ENCODE measurements at places on chromosomes 13 and 19.

DNA sequence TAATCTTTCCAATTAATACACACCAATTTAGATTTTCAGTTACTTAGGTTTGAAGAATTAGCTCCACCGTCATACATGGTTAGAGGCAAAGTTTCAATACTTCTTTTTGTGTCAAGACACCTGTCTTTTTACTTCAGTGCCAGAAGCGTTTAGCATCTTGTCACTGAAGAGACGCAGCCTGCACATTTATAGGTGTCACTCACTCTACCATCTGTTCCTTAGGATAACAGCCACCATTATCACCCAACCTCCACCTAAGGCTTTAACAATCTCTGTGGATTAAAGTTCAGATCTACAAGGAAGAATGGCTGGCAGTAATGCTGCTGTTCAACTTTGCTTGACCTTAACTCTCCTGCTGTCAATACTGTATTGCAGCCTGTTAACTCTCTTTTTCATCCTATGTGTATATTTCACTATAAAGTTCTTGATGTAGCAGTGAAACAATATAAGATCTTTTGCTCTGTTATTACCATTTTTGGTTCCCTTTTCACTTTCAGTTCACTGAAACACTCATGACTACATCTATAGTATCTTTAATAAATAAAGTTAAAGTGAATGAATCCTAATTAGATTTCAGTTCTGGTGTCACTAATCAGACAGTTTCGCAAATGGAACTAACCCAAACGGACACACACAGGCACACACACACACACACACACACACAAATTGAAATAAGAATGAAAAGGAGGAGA is 435.6 kb downstream of the PCDH9 start:
- no peak for DNase-seq

DNA sequence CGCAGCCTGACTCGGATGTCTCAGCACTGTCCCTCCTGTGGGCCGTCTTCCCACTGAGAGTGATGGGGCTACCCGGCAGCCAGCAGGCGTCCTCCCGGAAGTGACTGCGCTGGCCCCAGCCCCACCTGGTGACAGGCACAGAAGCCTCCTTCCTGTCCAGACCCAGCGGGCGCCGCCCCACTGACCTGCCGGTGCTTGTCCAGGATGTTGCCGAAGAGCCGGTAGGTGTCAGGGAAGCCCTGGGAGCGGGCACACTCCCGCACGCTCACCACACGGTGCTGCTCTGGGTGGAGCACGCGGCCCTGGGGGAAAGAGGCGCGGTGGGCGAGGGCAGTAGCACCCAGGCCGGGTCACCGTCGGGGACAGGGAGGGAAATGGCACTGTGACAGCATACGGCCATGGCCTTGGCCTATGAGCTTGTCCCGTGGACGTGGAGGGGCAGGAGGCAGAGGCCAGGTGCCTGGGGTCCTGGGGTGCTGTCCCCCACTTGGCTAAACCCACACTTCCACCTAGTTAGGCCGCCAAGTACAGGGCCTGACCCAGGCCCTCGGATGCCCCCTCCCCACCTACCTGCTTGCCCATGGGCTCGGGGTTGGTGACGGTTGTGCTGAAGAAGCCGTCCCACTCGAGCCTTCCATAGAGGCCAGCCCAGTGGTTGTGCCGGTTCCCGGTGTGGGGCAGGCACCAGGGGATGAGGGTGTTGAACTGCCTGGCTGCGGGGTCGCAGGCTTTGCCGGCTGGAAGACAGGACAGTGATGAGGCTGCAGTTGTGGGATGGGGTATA is 16.0 kb upstream of the EIF3G start:
- no peak for DNase-seq

DNA sequence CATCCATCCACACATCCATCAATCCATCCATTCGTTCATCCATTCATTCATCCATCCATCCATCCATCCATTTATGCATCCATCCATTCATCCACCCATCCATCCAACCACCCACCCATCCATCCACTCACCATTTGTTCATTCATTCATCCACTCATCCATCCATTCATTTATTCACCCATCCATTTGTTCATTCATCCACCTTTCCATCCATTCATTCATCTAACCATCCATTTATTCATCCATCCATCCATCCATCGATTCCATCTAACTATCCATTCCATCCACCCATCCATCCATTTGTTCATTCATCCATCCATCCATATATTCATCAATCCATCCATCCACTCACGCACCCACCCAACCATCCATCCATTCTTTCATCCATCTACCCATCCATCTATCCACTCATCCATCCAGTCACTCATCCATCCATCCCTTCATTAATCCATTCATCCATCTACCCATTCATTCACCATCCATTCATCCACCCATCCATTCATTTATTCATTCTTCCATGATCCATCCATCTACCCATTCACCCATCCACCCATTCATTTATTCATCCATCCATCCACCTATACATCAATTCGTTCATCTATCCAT is 225.0 kb downstream of the TUBA3C start:
- DNase-seq = no peak

GRCh38 chr13:78960881-78961280 is 301.9 kb upstream of the OBI1 start:
- DNase-seq = no peak

- no peak for DNase-seq
Observed at GRCh38 chr19:16398530-16399249, 73.1 kb downstream of the EPS15L1 start.

DNA sequence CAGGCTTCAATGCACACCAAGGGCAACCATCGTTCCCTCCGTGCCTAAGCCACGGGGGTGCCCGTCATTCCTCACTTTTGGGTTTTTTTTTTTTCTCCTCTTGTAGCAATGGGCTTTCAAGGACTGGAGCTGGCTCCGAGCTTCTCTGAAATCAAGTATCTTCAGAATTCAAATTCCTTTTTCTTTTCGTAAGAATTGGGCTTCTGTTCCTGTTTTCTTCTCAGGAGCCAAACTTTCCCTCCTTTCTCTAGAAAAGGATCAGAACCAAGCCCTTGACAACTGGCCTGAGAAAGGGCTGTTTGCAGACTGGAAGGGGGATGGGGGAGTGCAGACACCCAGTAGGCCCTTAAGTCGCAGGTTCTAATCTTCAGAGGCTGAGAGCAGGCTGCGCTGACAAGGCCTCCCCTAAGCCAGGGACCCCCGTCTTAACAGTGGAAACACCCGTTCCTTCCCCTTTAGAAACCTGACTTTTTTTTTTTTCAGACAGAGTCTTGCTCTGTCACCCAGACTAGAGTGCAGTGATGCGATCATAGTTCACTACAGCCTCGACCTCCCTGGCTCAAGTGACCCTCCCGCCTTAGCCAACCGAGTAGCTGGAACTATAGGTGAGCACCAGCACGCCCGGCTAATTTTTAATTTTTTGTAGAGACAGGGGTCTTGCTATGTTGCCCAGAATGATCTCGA is 51.6 kb downstream of the RFX2 start:
- DNase-seq = no peak

DNA sequence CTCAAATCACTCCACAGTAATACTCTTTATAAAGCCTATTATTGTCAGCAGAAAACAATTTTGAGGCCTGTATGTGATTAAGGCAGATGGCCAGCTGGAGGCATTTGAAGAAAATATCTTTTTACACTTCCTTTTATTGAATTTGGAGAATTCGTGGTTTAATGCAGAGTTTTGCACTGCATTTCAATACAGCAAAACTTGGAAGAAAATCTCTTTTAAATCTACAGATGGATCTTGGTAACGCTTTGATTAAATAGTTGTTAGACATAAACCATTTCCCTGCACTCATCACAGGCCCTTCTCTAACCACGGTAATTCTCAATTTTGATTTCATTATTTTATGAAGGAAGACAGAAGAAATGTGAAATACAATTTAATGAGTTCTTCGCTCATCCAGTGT is 185.7 kb downstream of the RFC3 start:
- no peak for DNase-seq

GRCh38 chr13:113724016-113724758 is 34.8 kb upstream of the TMEM255B start:
- no peak for DNase-seq

GRCh38 chr19:708154-709143 is at the start of gene PALM:
TSS of gene PALM (plus strand) at chr19:708935. CDS start at chr19:709147, 212 bp downstream.
- no peak for DNase-seq

DNA sequence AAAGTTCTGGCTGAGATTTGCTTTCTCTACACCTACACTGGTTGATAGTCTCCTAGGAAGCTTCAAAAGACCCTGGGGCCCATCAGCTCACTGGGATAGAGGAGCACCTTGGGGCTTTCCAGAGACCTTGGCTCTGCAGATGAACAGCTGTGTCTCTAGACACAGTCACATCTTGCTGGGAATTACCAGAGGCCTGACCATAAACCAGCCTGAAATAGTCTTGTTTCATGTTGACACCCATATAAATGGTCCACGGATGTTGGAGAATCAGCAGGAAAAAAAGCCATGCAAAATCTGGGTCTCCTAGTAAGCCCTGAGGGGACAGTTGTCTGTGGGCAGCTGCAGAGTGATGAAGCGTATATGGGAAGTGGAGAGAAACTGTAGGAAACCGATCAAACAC is 207.6 kb downstream of the DNAJC15 start:
- no peak for DNase-seq

GRCh38 chr13:87999240-87999700 is 328.1 kb downstream of the SLITRK5 start:
- DNase-seq = no peak

DNA sequence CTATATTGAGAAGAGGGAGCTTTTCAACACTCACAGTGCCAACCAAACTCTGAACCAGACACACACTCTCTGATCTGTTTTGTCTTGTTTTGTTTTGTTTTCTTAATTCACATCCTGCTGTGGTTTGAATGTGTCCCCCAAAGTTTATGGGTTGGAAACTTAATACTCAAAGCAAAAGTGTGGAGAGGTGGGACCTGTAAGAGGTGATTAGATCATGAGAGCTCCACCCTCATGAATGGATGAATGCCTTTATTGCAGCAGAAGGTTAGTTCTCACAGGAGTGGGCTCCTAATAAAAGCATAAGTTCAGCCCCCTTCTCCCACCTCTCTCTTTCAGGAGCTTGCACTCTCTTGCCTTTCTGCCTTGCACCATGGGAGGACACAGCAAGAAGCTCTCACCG is 957.1 kb downstream of the PCDH9 start:
- DNase-seq = no peak

Data from SHP77 (cell line).